ENCODE measurements at places on chromosomes 6 and 20. TPM values are rescaled to one million over a fixed set of nuclear protein-coding genes. Genes with fewer than 3 reads are reported as not detected.

DNA sequence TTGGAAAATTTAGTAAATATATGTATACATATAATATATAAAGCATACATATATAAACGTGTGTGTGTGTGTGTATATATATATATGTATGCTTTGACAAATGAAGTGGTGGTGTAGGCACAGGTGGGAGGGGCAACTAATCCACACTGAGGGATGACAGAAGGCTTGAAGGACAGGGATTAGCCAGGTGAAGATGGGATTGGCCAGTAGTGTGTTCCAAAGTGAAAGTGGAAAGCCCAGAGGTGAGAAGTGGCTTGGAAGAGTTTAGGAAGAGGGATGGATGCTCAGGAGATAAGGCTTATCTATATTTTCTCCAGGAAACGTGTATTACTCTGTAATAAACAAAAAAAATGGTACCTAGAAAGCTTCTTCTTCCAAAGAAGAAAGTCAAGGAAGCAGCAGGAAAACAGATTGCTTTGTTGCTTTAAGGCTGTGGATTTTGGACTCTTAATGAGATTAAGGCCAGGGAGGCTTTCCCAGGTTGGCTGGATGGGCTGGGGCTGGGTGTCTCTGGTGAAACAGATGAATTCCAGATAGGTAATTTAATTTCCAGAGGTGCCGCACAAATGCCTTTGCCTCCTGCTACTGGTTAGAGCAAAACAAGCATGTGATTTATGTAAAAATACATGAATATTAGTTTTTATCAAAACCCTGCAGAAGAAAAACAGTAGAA lies 63.9 kb downstream of the JARID2 start:
- H3K4me1 ChIP-seq, result peaks cover 77% of the 10 kb centered on the region
- no peak for DNase-seq
- H3K27me3 ChIP-seq, result no peaks in the 10 kb centered on the region
- peak overlapping the region; percentile 62 for H3K27ac ChIP-seq
- no peak overlapping the region for H3K4me3 ChIP-seq
- H3K36me3 ChIP-seq, result peaks cover 21% of the 10 kb centered on the region

DNA sequence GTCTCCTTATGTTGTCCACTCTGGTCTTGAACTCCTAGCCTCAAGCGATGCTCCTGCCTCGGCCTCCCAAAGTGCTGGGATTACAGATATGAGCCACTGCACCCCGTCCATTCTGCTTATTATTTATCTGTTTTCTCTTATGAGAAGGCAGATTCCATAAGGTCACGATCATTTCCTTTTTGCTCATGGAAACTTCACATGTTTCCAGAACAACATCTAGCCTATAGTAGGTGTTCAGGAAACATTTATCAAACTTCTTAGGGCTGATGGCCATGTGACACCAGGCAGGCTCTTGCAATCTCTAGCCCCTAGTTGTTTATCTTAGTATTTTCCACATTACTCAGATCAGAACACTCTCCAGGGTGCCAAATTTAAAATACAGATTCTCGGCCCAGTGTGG lies 61.2 kb downstream of the ZFP64 start:
- peaks cover 4% of the 10 kb centered on the region for H3K4me1 ChIP-seq
- DNase-seq, result no peak
- H3K4me3 ChIP-seq, result no peak overlapping the region
- H3K27ac ChIP-seq, result no peak overlapping the region

DNA sequence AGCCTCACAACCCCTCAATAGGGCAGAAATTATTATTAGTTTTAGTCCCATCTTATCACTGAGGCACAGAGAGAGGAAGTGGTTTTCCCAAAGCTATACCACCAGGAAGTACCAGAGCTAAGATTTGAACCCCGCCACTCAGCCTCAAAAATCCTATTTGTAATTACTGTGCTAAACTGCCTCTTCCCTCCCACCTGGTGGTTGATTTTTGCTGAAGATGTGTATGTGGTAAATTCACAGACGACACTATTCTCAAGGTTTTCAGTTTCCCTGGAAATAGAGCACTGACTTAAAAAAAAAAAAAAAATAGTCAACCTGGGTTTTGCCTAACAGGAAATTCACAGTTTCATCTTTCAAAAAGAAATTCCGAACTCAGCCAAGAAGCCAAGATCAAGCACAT lies 57.9 kb downstream of the TSHZ2 start:
- no peak overlapping the region for H3K4me3 ChIP-seq
- H3K36me3 ChIP-seq, result no peaks in the 10 kb centered on the region
- peaks cover 14% of the 10 kb centered on the region for H3K4me1 ChIP-seq
- peaks cover 7% of the 10 kb centered on the region for H3K27me3 ChIP-seq
- DNase-seq, result no peak

- H3K4me1 ChIP-seq, result peaks cover 1% of the 10 kb centered on the region
- no peak overlapping the region for H3K27ac ChIP-seq
- H3K36me3 ChIP-seq, result no peaks in the 10 kb centered on the region
- H3K4me3 ChIP-seq, result no peak overlapping the region
- DNase-seq, result no peak
Observed at GRCh38 chr20:63743210-63743970, 3.8 kb downstream of the SLC2A4RG start.

Gene CCN5
- total RNA-seq, result not detected
